ENCODE measurements at places on chromosomes 3 and 15.

- no peak for DNase-seq
Observed at GRCh38 chr15:80437334-80437891, 33.2 kb downstream of the ARNT2 start.

GRCh38 chr15:88920186-88920891 is 7.2 kb upstream of the MFGE8 start:
- no peak for DNase-seq

GRCh38 chr3:160129459-160130061 is 95.7 kb upstream of the C3orf80 start:
- DNase-seq, result no peak

DNA sequence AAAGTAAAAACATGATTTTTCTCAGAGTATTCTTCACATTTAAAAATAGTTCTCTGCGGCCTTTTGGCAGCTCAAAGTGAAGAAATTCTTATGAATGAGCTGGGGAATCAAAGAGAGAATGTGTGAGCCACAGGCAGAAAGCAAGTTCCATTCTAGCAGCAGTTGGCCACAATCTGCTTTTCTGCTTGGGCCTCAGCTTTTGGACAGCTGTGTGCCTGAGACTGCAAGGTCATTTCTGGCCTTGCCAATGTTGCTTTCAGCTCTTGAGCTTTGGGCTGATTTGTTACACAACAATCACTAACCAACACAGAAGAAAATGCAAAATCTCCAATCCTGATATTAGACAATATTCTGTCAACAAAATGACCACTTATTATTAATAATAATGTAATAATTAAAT is 14.4 kb upstream of the TM4SF4 start:
- DNase-seq, result no peak

- DNase-seq, result no peak
Observed at GRCh38 chr15:38068626-38069391, 134.4 kb downstream of the TMCO5A start.

DNA sequence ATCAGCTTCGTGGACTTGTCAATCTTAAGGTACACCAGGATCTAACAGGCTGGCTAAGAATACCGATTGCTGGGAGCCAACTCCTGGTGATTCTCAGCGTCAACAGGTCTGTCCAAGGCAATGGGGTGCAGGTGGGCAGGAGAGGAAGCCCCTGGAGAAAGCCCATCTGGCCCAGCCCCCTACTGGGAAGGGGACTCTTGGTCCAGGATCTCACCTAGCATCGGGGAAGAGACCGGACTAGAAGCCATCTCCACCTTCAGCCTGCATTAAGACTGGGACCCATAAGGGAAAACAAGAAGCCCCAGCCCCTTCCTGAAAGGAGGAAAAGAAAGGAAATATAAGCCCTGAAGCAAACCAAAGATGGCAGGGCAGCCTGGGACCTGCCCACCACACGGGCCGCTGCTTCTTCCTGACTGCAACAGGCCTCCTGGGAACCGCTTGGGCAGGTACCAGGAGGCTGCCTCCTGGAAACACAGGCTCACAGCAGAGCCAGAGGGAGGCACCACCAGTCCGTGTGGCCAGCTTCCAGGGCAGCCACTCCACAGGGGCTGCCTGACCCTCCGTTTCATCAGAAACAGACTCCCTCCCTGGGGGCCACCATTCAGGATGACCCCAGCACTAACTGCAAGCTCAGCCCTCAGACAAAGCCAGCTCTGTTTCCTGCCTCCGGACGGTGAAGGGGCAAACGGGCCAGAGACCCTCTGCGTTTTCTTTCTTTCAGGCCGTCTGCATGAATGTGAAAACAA is 100.2 kb downstream of the LRIG1 start:
- DNase-seq, result no peak

DNA sequence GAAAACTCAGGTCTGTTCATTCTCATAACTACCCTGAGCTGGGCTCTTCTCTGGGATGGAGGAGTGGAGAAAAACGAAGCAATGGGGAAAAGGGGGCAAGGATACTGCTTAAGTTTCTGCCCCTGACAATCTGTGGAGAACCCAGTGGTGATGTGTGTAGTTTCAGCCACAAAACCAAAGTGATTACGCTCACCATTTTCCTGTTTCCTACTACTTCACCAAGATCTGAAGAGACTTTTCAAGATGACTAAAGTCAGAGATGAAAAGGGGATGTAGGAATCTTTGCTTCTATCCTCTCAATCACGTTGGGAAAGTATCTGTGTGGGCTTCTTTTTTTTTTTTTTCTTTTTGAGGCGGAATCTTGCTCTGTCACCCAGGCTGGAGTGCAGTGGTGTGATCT is 8.3 kb upstream of the UBE2E1 start:
- no peak for DNase-seq

DNA sequence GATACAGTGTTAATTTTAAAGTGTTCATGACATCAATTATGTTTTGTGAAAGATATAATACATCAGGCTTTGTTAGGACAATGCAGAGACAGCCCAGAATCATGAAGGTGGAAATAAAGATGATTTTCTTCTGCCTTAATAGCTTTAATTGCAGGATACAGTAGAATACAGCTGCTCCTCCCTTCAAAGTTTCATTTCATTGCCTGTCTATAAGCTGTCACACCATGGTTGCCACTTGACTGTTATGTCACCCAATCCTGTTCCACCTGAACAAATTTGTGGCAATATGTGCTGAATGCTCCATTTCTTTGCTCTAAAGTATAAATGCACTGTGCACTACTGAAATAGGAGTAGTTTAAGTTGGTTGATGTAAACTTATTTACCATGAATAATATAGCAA is 537.8 kb upstream of the ROBO2 start:
- DNase-seq, result no peak

DNA sequence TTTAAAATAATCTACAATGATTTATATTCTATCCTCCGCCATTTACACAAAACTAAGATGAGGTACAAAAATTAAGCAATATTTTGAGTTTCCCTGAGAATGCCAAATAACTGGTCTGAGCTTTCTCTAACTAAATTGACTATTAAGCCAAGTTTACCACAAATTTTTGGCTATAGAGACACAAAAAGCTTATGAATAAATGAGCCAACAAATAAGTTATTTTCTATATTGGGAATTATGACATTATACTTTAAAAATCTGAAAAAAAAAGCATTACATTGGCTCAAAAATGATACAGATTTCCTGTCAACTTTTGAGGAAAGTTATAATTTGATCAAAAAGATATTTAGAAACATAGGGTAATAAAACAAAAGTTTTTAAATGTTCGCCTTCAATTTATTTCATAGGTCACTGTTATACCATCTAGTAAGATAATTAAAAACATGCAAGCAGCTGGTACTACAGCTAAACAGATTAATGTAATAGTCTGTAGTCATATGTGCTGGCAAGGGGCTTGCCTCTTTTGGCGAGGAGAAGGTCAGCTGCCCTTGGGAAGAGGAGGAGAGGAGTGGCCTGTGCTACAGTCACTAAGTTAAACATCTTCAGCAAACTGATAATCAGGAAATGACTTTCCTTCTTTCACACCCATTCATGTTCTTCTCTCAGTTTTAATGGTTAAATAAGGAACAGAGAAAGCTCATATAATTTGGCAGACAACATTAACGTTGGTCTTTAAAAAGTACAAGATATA is 318.5 kb downstream of the TBC1D5 start:
- no peak for DNase-seq

- DNase-seq, result no peak
Observed at GRCh38 chr15:29259233-29259632, 10.4 kb downstream of the NSMCE3 start.

GRCh38 chr15:80010131-80010673 is 39.2 kb upstream of the BCL2A1 start:
- no peak for DNase-seq

GRCh38 chr3:43207628-43208085 is 78.7 kb upstream of the SNRK start:
- no peak for DNase-seq

- DNase-seq, result no peak
Observed at GRCh38 chr3:190537146-190537545, 23.3 kb downstream of the IL1RAP start.

GRCh38 chr3:134839990-134840389 is 44.9 kb downstream of the EPHB1 start:
- no peak for DNase-seq

- peak; percentile 17 for DNase-seq
Observed at GRCh38 chr3:179421500-179421899, 29.8 kb downstream of the GNB4 start.

GRCh38 chr3:132405188-132405587 is 12.1 kb upstream of the DNAJC13 start:
- DNase-seq, result no peak

GRCh38 chr3:5149306-5149880 is 27.3 kb downstream of the ARL8B start:
- DNase-seq, result no peak

- DNase-seq, result no peak
Observed at GRCh38 chr15:83099290-83099689, 8.2 kb upstream of the TM6SF1 start.

DNA sequence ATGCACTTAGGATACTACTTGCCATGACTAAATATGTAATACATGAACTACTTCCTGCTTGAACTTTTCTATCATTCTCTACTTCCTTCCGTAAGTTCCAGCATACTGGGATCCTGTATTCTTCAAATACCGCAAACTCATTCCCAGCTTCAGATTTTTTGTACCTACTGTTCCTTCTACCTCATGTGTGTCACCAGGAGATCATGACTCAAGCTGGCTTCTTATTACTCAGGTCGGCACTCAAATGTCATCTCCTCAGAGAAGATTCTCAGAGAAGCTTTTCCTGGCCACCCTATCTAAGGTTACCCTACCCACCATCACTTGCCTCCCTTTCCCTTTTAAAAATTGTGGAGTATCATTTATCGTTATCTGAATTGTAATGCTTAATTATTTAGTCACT is 66.7 kb downstream of the RFX7 start:
- DNase-seq, result no peak

GRCh38 chr15:65978110-65978509 is 108.8 kb downstream of the RAB11A start:
- DNase-seq, result no peak
